Parietal lobe (tissue), 2 donors: ENCODE measurements at places on chromosomes 7 and 10. TPM values are rescaled to one million over a fixed set of nuclear protein-coding genes. Genes with fewer than 3 reads are reported as not detected.

TMEM176B gene
- total RNA-seq: not detected

CELF2 gene
- total RNA-seq: 305 TPM

GPR141 gene
- not detected for total RNA-seq

KCP gene
- total RNA-seq: 1.3 TPM

TAS2R41 gene
- total RNA-seq: not detected

PNLIP gene
- total RNA-seq: not detected

ADAM8 gene
- total RNA-seq: 2.8 TPM

AS3MT gene
- 13.8 TPM for total RNA-seq

SBDS gene
- total RNA-seq: 42.3 TPM

CADPS2 gene
- 10.0 TPM for total RNA-seq

MBL2 gene
- not detected for total RNA-seq

AKR1C8 gene
- total RNA-seq: not detected

ASAH2B gene
- 12.2 TPM for total RNA-seq

TMEM225B gene
- not detected for total RNA-seq

EXOC4 gene
- 373 TPM for total RNA-seq

ATP6V1F gene
- 86.4 TPM for total RNA-seq

NODAL gene
- 3.1 TPM for total RNA-seq

CLDN4 gene
- total RNA-seq: 0.63 TPM

PAPOLB gene
- total RNA-seq: 3.8 TPM

ACTR3C gene
- 12.2 TPM for total RNA-seq

NDUFB2 gene
- total RNA-seq: 43.2 TPM

MYOZ1 gene
- not detected for total RNA-seq

CD36 gene
- 12.2 TPM for total RNA-seq

LHPP gene
- 8.1 TPM for total RNA-seq

TOMM7 gene
- total RNA-seq: 147 TPM

LRIT1 gene
- total RNA-seq: not detected

AFAP1L2 gene
- 6.3 TPM for total RNA-seq

NUTM2D gene
- 11.9 TPM for total RNA-seq

CUZD1 gene
- 2.8 TPM for total RNA-seq

PCLO gene
- total RNA-seq: 138 TPM

FZD8 gene
- total RNA-seq: 17.5 TPM

ITGB1 gene
- total RNA-seq: 107 TPM

TPK1 gene
- total RNA-seq: 10.0 TPM

CPVL gene
- 65.7 TPM for total RNA-seq

GNGT1 gene
- total RNA-seq: not detected

PTN gene
- 140 TPM for total RNA-seq

EBLN1 gene
- not detected for total RNA-seq

FAM149B1 gene
- total RNA-seq: 41.9 TPM

DTX2 gene
- total RNA-seq: 5.6 TPM

CCDC172 gene
- not detected for total RNA-seq

DNAH11 gene
- 3.8 TPM for total RNA-seq

FAM25C gene
- not detected for total RNA-seq

ARHGEF5 gene
- 1.3 TPM for total RNA-seq

SH2D4B gene
- 1.6 TPM for total RNA-seq

FANK1 gene
- total RNA-seq: 2.2 TPM

FAM25G gene
- not detected for total RNA-seq

EPO gene
- total RNA-seq: not detected

GPR85 gene
- 156 TPM for total RNA-seq

ANAPC16 gene
- 20.3 TPM for total RNA-seq
